ENCODE measurements at places on chromosomes 6 and 20.

DNA sequence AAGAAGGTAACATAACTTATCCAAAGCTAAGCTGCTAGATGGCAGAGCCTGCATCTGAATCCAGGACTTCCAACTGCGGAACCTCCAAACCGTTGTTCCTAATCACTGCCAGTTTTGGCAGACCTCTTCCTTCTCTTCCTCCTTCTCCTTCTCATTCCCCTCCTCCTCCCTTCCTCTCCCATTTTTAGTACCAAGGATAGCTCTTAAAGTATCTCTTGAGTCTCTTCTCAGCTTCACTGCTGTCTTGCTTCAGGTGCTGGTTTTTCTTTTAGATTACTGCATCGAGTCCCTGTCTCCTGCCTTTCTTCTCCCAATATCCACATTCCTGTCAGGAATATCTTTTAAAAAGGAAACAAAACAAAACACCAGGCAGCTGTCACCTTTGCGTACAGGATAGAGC is 77.1 kb downstream of the CDYL start:
- no peak for DNase-seq

DNA sequence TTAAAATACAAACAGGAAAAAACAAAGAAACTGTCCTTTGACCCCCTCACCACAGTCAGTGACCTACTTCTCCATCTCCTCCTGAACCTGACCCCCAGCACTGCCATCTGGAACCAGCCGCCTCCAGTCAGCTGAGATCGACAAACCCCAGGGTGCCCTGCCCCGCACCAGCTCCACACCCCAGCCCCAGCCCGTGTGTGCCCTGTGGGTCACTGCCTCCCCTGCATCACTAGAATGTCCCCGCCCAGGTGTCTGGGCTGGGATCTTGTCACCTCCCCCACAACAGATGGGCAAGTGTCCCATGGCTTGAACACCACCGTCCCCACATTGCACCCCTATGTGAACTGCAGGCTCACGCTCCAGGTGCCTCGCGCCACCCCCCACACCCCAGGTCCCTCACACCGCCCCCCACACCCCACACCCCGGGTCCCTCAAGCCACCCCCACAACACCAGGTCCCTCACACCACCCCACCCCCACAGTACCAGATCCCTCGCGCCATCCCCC is 13.3 kb downstream of the TAF4 start:
- no peak for DNase-seq

DNA sequence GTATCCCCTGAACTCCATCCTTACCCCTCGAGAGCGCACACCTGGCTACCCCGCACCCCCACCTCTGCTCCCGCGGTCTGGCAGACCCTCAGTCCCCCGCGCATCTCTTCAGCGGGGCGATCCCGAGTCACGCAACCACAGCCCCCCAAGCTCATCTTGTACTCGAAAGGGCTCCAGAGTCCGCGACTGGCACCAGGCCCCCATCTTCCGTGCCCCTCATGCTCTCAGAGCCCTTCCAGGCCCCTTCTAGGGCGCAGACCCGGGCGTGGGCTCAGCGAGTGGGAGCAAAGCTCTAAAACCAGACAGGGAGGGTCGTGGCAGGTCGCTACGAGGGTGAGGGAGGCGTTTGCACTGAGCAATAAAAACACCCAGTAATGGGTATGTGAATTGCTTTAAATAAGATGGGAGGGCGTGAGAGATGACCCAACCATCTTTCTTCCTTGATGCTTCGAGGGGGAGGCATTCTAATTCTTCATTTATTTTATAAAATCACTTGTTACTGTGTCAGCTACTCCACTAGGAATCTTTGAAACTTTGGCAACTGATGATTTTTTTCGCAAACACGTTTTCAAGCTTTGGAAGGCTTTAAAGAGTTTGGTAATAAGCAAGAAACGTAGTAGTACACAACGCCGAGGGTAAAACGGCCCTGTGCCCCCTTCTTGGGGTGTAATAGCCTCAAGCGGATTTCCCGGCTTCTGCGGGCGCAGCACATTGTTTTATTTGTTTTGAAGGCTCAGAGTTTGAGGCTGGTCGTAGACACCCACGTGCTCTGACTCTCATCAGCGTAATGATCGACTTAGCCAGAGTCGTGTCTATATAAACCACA is 42.6 kb upstream of the SUPT3H start:
- DNase-seq: peak; percentile 10

GRCh38 chr6:31690231-31691077 is 9.6 kb upstream of the LY6G5C start:
- DNase-seq: no peak

GRCh38 chr20:36467076-36467999 is 74.0 kb upstream of the MYL9 start:
- no peak for DNase-seq

- no peak for DNase-seq
Measured at GRCh38 chr6:127581576-127581975, 4.6 kb downstream of the C6orf58 start.

- no peak for DNase-seq
Measured at GRCh38 chr6:63739094-63739687, 103.6 kb downstream of the PHF3 start.

- DNase-seq: no peak
Measured at GRCh38 chr20:63688228-63689045, 8.0 kb upstream of the TNFRSF6B start.

- DNase-seq: no peak
Measured at GRCh38 chr6:97052152-97052787, 127.7 kb downstream of the KLHL32 start.

DNA sequence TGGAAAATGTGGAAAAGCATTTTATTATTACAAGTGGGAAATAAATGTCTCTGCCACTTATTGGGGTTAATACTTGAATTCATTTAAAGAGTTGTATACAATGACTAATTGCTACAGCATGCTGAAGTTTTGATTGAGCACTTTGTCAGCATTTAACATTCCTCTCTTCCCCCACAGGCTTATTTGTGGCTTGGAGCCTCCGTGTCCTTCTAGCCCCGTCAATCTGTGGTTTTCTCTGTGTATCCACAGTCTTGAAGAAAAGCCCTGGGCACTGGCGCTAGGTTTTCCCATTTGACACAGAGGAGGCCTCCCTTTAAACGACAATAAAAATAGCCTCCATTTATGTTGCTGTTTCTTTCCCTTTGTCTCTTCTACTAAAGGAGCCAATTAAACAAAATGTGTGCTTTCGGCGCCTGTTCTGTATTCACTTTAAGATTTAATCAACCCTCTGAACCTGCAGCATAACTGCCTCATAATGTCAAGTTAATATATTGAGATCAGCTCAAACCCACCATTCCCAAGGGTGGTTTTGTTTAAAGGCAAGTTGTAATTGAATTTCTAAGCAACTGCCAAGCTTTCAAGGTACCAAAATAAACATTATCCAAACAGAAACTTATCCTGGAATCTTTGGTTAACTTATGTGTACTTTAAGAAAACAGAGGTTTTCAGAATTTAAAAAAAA is 326.6 kb upstream of the RNF24 start:
- DNase-seq: no peak

- no peak for DNase-seq
Measured at GRCh38 chr6:134519465-134519864, 201.6 kb upstream of the SGK1 start.

DNA sequence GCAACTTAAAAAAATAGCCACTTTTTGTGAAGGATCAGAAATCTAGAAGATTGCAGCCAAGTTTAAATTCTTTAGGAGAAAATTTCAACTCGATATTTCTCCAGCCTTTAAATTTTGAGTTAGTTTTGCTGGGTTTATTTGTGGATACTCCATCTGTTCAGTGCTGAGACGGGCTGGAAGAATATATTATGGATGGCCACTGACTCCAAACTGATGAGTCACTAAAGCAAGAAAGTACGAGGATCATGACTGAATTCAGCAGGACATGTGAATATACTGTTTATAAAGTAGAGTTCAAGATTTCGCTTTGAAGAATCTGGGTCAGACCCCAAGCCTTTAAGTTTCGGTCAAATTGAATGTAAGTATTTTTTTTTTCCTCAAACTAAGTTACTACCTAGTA is 199.5 kb downstream of the ADGRB3 start:
- DNase-seq: no peak

GRCh38 chr6:154594496-154595198 is 84.2 kb upstream of the CNKSR3 start:
- no peak for DNase-seq

- DNase-seq: no peak
Measured at GRCh38 chr6:129766959-129767728, 57.2 kb upstream of the ARHGAP18 start.

- no peak for DNase-seq
Measured at GRCh38 chr6:135181333-135182070, 394 bp downstream of the MYB start.

GRCh38 chr20:22346716-22347115 is 237.7 kb downstream of the FOXA2 start:
- DNase-seq: no peak

- no peak for DNase-seq
Measured at GRCh38 chr6:34106421-34106820, 39.5 kb downstream of the GRM4 start.

GRCh38 chr6:169723991-169724493 is 258 bp downstream of the PHF10 start:
- DNase-seq: peak; percentile 9

- DNase-seq: no peak
Measured at GRCh38 chr20:16803965-16804792, 56.0 kb downstream of the OTOR start.

GRCh38 chr6:91716361-91716760 is 1129.5 kb upstream of the MAP3K7 start:
- DNase-seq: no peak

GRCh38 chr6:21738180-21739094 is 144.9 kb downstream of the SOX4 start:
- no peak for DNase-seq

- no peak for DNase-seq
Measured at GRCh38 chr6:71124340-71124739, 164.3 kb upstream of the OGFRL1 start.

GRCh38 chr6:50714487-50715379 is 1.4 kb downstream of the TFAP2D start:
- no peak for DNase-seq

DNA sequence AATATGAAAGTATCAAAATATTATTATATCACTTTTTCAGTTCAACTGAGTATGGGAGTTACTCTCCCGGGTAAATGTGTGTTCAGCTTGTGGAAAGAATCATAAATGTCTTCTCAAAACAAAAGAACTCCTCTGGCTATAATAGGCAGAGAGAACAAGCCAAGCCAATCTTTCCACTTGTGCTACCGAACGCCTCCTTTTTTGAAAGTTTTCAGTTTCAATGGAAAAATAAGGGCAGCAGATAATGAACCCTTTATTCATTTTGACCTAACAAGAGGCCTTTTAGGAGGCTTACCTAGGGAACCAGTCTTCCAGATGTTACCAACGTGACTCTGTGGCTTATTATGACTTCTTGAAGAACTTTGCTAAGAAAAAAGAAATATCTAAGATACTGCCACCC is 67.5 kb downstream of the PDE7B start:
- DNase-seq: no peak

- DNase-seq: no peak
Measured at GRCh38 chr6:169963581-169964297, 212.3 kb downstream of the ERMARD start.

- DNase-seq: no peak
Measured at GRCh38 chr6:11111769-11112437, 378 bp upstream of the ERVFRD-1 start.

DNA sequence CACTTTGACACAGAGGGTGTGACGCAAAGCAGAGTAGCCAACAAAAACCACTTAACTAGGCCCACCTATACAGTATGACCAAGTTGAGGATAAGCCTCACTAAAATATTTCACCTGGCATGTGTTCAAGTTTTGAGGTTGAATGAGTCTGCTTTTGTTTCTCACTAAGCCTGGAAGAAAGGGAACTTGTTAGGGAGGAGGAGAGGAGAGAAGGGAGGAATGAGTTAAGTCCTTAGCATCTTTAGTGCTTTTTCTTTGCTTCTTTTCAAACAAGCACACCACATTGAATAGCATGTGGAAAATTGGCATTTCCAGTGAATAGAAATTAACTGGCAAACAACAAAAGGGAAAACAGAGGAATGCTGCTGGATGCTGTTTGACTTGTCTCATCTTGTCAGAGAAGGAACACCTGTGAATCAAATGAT is 461.9 kb downstream of the GJA1 start:
- DNase-seq: no peak

GRCh38 chr6:137157601-137158000 is 15.8 kb downstream of the IL22RA2 start:
- DNase-seq: no peak

DNA sequence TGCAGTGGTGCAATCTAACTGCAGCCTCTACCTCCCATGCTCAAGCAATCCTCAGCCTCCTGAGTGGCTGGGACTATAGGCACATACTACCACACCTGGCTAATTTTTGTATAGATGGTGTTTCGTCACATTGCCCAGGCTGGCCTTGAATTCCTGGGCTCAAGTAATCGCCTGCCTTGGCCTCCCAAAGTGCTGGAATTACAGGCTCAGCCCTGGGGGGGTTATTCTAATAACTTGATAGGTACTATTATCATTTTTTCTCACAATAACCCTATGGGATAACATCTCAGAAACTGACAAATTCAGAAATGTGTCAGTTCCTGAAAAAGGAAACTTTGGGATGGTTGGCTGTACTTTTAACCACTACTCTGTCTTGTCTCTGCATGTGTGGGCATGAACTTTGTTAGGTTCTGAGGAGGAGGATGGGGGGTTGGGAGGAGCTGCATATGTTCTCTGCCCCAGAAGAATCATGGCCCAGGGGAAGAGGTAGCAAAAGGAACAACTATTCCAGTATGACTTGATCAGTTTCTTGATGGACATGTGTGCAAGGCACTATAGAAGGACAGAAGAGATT is 169.9 kb downstream of the CARMIL1 start:
- DNase-seq: no peak

GRCh38 chr6:82015043-82015442 is 232.5 kb downstream of the IBTK start:
- no peak for DNase-seq

- no peak for DNase-seq
Measured at GRCh38 chr6:75171986-75172385, 33.9 kb downstream of the COL12A1 start.

- DNase-seq: no peak
Measured at GRCh38 chr20:38136421-38137245, 28.4 kb downstream of the TGM2 start.

GRCh38 chr20:23022849-23023248 is 12.3 kb upstream of the SSTR4 start:
- no peak for DNase-seq

DNA sequence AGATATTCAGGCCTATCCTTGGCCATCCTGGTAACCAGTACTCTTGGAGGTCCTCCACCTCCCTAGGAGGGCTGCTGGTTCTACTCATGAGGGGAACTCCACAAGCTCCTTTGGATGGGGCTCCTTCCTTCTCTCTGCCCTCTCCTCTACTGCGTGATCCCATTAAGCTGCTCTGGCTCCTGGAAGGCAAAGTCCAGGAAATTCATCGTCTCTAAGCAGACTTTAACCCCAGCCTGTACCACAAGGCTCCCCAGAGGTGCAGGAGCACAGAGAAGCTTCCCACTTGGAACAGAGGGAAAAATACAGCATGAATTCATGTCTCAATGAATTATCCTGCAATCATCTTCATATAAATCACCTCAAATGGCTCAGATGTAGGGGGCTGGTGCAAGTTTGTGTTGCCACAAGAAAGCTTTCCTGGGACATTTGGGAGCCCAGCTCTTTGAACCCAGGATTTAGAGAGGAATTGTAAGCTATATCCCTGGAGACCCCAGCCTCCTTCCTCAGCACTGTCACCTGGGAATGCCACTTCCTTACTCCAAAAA is 355.4 kb downstream of the CDC5L start:
- DNase-seq: no peak

Measured in stimulated activated CD8-positive, alpha-beta memory T cell treated with anti-CD3 and anti-CD28 coated beads, Interleukin-4, amount 100 ng/mL, for 1 hour (primary cell).